Stimulated activated CD4-positive, alpha-beta T cell treated with anti-CD3 and anti-CD28 coated beads, Interleukin-4, amount 100 ng/mL, for 24 hours (primary cell): ENCODE measurements at places on chromosomes 3 and 15.

GRCh38 chr15:93479715-93480114 lies 390.7 kb upstream of the RGMA start:
- DNase-seq = no peak

GRCh38 chr15:82625136-82625535 lies 22.0 kb downstream of the CPEB1 start:
- no peak for DNase-seq

GRCh38 chr15:98952381-98952803 lies 55.2 kb downstream of the PGPEP1L start:
- no peak for DNase-seq

DNA sequence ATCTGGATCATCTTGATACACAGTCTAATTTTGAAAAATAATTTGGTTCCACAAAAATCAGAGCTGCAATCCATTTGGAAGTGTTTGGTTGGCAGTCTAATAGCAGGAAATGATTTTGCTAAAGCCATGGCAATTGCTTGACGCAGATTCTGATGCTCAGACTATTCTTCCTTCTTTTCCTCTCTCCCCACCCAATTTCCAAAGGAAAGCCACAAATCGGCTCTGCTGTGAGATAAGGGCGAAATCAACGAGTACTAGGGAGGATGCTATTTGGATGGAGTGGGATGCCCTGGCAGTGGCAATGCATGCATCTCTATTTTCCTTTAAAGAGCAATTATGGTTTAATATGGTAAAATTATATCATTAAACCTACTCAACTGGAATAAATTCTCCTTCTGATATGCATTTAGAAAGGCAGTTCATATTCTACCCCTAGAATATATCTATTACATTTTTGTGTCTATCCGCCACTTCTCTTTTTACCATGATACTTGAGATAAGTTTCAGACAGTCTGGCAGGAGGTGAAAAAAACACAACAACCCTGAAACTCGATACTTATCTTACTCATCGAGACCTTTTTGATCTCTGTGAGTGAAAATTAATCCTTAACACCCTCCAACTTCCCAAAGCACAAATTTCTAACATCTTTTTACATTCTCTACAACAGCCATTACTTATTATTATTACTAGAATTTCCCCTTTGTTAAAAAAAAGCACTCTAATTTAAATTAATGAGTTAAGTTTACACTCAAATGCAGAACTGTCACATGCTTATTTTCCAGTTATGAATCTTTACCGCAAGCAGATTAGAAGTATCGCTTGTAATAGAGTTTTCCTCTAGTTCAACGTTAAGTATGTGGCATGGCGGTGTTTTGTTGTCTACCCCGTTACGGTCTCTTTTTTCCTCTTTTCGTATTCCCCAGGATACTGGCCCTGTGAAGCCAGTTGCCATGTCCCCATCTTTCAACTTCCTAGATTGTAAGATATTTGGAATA lies 433.3 kb downstream of the FOXP1 start:
- DNase-seq = no peak

- DNase-seq = no peak
These were observed 539.3 kb downstream of the SQOR start for GRCh38 chr15:46174122-46174521.

DNA sequence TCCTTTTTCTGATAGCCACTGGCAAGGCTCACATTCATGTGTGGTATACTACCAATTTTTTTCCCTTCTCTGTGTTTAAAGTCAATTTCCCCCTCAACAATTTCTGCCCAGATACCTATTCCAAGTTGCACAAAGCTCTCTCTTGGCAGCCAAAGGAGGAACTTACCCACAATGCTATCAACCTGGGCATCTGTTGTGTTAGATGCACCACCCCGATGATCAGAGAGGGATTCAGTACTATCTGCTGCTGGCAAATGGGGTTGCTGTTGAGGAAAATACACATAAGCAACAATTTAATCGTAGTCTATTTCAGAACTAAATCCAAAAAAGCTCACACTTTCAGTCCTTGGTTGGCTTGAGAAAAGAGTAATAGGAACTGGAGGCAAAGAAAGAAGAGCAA lies 46.1 kb downstream of the AAGAB start:
- DNase-seq = no peak

DNA sequence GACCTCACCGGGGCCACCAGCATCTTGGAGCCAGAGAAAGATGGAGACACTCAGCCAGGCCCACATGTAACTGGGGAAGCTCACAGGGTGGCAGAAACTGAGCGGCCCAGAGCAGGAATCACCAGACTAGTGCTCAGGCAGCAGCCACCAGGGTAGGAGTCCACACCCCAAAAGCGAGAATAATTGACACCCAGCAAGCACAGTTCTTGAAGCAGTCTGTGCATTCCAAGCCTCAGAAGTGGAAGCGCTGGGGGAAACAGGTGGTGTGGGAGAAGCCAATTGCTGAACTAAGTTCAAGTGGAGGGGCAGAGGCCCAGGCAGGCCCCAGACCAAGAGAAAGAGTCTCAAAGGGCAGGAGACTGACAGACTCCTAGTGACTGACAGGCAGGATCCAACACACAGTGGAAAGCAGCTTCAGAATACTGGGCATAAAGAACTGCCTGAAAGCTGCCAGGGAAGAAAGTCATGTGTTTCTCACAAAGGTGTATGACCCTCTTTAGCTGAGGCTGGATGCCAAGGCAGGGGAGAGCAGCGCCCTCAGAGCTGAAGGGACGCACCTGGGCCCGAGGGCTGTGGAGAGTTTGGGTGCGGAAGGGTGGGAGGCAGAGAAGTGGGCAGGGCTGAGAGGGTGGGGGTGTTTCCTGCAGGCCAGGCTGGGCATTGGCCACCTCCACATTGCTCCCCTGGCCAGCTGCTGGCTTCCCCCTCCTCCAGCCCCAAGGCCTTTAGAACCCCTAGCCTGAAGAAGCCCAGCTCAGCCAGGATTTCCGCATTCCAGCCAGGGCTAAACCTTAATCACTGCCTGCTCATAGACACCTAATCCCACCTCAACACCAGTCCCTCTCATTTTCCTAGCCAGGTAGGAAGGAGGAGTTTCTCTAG lies 7.7 kb downstream of the NT5DC2 start:
- no peak for DNase-seq

- no peak for DNase-seq
These were observed 67.1 kb upstream of the LMOD3 start for GRCh38 chr3:69189487-69189886.

DNA sequence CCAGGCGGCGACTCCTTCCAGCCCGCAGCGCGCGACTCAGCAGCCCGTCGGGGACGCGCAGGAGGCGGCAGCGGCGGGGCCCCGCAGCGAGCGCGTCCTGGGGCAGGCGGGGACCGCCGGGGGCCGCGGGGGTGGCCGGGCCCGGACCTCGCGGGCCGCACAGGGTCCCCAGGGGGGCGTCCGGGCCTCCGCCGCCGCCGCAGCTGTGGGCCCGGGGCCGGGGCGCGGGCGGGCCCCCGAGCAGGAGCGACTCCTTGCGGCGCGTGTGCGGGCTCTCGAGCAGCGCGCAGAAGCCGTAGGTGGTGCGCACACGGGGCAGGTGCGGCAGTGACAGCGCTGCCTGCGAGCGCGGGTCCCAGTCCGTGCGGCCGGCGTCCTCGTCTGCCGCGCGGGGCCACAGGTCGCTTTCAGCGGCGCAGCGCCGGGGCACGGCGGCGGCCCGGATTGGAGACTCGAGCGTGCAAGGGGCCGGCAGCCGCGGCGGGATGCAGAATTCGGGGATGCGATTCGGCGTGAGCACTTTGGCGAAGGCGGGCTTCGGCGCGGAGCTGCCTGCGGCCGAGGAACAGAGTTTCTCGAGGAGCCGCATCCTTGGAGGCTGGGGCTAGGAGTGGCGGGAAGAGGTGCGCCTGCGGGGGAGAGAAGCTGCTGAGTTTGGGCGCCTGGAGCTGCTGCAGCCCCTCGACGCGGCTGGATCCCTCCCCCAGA lies 535 bp downstream of the C2CD4B start:
- DNase-seq = no peak

- DNase-seq = no peak
These were observed 430.5 kb downstream of the GABRG3 start for GRCh38 chr15:27401471-27401870.

- no peak for DNase-seq
These were observed 2.5 kb downstream of the NBEAL2 start for GRCh38 chr3:46981932-46982471.

DNA sequence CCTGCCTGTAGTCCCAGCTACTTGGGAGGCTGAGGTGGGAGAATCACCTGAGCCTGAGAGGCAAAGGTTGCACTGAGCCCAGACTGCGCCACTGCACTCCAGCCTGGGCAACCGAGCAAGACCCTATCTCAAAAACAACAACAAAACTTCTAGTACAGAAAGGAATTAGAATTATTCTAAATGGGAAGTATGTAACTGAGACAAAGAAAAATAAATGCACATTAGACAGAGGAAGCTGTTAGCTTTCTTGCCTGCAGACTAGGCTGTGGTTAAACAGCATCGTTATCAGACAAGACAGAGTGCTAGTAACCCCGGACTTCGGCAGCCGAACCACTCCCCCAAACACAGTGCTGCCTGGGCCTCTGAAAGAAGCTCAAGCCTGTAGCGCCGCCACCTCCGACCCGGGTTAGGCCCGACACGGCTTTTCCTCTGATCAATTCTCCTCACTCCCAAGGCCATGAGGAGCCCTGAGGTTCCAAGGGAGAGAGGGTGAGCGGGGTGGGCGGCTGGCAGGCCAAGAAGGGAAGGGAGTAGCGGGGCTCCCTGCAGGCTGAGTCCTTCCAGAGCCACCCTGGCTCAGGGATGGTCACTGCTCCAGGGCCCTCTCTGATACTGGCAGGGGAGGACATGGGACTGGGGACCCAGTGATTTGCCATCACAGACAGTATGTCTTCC lies 44.8 kb upstream of the MUC4 start:
- DNase-seq = no peak

DNA sequence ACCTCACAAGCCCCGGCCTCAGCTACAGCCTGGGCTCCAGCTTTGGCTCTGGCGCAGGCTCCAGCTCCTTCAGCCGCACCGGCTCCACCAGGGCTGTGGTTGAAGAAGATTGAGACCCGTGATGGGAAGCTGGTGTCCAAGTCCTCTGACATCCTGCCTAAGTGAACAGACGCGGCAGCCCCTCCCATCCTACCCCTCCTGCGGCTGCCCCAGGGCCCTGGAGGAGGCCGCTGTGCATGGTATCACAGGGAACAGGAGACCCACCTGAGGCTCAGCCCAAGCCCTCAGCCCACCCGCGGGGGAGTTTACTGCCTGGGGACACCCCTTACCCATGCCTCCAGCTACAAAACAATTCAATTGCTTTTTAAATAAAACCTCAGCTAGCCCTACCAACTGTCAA lies 6.0 kb upstream of the LARP6 start:
- DNase-seq = no peak

DNA sequence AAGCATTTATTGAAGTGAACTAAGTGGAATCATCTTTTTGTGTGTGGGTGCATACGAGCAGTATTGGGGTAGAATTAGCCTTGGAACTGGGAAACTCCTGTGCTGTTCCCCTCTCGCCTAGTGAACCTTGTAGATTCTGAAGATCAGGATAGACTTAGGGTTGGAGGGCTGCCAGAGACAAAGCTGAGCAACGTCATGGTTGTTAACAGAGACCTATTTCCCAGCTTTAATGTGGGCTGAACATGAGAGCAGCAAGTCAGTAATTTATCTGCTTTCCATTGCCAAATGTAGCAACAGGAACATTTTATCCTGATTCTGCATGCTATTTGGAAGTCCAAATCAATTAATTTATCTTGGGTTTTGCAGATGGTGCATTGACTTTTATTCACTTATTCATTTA lies 246.6 kb downstream of the IL20RB start:
- no peak for DNase-seq

- DNase-seq = no peak
These were observed 96.3 kb upstream of the P2RY1 start for GRCh38 chr3:152738656-152739055.

- DNase-seq = no peak
These were observed 23.4 kb downstream of the RHOA start for GRCh38 chr3:49388289-49388820.

- no peak for DNase-seq
These were observed 160.7 kb downstream of the OR4M2 start for GRCh38 chr15:22240986-22241385.

GRCh38 chr15:43187544-43188155 lies 2.4 kb downstream of the CCNDBP1 start:
- DNase-seq = no peak

GRCh38 chr3:42110631-42111030 lies 19.5 kb downstream of the TRAK1 start:
- DNase-seq = no peak

GRCh38 chr15:80266113-80266512 lies 14.1 kb upstream of the CTXND1 start:
- DNase-seq = no peak

- peak; percentile 70 for DNase-seq
These were observed at the start of gene ATP11B for GRCh38 chr3:182792901-182793662. Gene ATP11B (plus strand): TSS chr3:182793504. CDS start chr3:182793760, 256 bp downstream.

GRCh38 chr15:94736236-94736635 lies 504.9 kb downstream of the MCTP2 start:
- DNase-seq = no peak

DNA sequence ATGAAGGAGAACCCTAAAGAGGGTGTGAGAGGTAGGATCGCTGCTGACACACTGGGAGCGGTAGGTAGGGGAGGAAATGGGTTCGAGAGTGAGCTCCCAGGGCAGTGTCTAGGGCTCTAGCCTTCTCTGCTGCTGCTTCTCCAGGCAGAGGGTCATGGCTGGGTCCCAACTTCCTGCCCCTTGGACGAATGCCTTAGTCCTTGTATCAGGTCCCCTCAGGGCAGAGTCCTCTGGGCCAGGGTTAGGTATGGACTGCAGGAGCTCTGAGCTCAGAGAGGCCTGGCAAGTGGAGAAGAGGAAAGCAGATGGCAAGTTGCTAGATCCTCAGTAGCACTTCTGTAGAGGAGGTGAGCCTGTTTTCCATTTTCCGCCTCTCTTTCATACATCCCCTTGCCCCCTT lies 2.9 kb downstream of the CORO2B start:
- DNase-seq = no peak

GRCh38 chr3:157166115-157166514 lies 6.2 kb upstream of the CCNL1 start:
- no peak for DNase-seq

DNA sequence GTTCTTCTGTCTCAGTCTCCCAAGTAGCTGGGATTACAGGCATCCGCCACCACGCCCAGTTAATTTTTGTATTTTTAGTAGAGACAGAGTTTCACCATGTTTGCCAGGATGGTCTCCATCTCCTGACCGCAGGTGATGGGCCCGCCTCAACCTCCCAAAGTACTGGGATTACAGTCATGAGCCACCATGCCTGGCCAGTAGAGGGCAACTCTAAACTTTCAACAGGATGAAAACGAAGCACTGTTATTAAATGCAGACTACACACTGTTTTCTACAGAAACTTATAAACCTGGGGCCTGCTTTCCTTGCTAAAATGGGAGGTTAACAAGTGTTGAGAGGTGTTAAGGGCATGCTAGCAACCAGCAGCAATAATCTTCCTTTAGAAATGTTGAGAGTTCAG lies 7.6 kb downstream of the ARPC4 start:
- DNase-seq = no peak

GRCh38 chr15:45454814-45455213 lies 67.7 kb downstream of the SLC30A4 start:
- DNase-seq = peak; percentile 66

DNA sequence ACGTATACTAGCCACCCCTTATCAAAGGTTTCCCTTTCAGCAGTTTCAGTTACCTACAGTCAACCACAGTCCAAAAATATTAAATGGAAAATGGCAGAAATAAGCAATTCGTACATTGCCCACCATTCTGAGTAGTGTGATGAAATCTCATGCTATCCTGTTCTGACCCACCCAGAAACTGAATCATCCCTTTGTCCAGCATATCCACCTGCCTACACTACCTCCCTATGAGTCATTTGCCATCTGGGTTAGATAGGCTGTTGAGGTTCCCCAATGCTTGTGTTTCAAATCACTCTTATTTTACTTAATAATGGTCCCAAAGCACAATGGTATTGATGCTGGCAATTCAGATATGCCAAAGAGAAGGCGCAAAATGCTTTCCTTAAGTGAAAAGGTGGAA lies 15.3 kb upstream of the PHC3 start:
- DNase-seq = no peak
